ENCODE measurements at places on chromosomes 6 and 20.

- no peak for DNase-seq
Observed at GRCh38 chr20:36213362-36213761, 22.9 kb upstream of the AAR2 start.

GRCh38 chr6:52707963-52708680 is 37.2 kb downstream of the TMEM14A start:
- no peak for DNase-seq

DNA sequence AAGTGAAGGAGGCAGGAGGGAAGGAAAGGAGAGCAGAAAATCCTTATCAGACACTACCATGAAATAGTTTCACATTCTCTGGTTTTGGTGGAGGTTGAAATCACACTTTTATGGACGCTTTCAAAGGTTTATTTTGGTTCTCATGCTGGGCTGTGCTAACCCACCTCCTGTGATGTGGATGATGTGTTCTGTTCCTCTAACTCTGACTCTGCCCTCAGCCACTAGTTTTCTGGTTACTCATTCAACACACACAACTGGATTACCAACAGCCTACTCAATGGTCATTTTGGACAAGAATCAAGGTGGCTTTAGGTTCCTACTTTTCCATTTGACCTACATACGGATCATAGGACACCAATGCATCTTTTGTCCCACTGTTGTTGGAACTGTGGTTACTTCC is 522.1 kb upstream of the BTBD3 start:
- no peak for DNase-seq

DNA sequence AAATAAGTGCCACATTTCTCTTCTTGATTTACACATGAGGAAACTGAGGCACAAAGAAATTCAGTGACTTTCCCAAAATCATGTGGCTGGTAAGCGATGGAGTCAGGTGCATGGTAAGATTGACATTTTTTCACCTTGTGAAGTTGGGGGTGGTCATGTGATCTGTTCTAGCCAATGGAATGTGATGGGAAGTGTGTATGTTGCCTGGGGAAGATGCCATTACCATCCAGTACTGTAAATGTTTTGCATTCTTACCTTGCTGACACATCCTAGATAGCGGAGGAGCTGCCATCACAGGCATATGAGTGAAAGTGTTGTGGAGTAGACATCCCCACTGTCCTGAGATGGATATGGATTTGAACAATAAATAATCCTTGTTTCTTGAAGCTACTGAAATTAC is 499.6 kb upstream of the SULF2 start:
- no peak for DNase-seq

DNA sequence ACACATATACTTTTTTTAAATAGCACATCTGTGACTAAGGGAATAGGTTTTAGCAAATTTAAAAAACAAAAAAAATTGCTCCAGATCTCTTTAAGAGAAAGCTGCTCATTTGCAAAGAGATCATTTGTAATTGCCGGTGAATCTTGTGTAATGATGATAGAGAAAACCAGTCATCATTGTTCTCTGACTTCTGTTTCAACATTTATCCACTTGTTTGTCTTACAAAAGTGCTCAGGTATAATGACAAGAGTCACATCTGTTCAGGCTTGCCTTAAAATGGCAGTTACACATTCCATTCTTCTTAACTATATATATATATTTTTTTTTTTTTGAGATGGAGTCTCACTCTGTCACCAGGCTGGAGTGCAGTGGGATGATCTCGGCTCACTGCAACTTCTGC is 165.2 kb downstream of the AIG1 start:
- DNase-seq = no peak
